NCI-H2171 treated with DMSO at 0.1 percent for 48 hours (cell line): ENCODE measurements at places on chromosomes 7 and 10.

DNA sequence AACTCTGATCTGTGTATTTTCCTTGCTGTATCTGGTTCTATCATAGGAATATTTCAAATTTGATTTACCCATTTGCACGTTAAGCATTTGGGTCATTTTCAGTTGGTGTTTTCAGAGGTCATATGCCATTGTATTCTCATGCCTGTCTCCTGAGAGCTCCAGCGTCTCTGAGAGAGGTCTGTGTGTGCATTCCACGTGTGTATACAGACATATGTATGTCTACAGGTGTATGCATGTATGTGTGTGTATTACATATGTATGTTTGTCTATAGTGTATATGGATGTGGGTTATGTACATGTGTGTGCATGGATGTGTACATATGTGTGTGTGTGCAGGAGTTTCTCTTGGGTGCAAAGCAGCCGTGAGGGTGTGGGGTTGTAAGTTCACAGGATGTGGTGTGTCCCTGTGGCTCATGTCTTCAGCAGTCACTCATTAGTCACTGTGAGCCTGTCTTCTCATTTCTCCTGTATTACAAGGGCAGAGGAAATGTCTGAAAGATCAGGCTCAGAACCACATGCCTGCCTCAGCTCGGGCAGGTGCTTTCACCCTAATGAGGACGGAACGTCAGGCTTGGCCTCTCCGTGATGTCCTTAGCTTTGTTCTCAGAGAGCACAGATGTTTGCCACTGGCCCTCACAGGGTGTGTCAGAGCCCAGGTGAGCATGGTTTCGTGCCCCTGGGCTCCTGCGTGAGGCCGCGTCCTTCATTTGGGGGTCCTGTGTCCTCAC is 101.6 kb downstream of the NKX6-2 start:
- no peak for DNase-seq

- DNase-seq: no peak
Observed at GRCh38 chr10:26727005-26727404, 29.5 kb downstream of the PDSS1 start.

- DNase-seq: no peak
Observed at GRCh38 chr10:133166504-133166827, 6.4 kb downstream of the KNDC1 start.

DNA sequence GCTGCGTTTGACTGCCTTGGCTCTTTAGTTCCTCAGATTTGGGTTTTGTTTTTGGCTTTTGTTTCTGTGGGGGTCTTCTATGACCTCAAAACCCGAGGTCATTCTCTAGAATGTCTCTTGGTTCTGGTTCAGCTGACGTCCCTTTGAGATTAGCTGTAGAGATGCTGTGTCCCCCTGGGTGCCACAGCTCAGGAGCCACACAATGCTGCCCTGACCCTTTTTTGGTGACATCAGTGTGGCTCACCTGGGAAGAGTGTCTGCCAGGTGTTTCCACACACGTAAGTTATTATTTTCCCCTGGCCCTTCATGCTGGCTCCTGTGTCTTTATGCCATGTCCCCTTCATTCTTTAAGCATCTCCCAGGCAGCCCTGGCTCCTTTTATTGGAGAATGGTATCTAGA is 89.8 kb upstream of the DDC start:
- DNase-seq: no peak
